ENCODE measurements at places on chromosomes 12 and 14. TPM values are rescaled to one million over a fixed set of nuclear protein-coding genes. Genes with fewer than 3 reads are reported as not detected.
A peak's percentile ranks its signal among the peaks of the same experiment; 100 is the strongest.

Gene IFNG-AS1
- 2.5 TPM for polyA plus RNA-seq

Gene SLC25A21
- not detected for polyA plus RNA-seq

Gene NFATC4
- not detected for polyA plus RNA-seq

Gene INHBC
- polyA plus RNA-seq: 0.21 TPM

DNA sequence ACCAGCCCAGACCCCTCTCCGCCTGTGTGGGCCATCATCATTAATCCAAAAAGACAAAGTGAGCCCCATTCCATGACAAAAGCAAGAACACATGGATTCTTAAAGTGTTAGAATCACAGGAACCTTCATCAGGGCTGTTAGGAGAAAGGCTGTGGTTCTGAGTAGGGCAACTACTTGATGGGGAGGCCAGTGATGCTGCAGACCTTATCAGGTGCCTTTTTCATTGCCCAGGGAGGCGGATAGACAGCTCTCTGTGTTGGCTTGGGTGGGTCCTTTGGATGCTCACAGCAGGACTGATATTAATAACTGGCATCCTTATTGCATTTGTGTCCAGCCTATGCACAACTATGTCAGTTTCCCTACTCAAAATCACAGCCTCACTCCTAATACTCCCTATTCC is 2.3 kb downstream of the HEBP1 start:
- DNase-seq: no peak

GRCh38 chr14:80587096-80587724 is 354.3 kb downstream of the CEP128 start:
- peak; percentile 68 for DNase-seq

Gene TAS2R9
- 0.22 TPM for polyA plus RNA-seq

- no peak for DNase-seq
Observed at GRCh38 chr14:91261115-91261514, 16.6 kb upstream of the GPR68 start.

DNA sequence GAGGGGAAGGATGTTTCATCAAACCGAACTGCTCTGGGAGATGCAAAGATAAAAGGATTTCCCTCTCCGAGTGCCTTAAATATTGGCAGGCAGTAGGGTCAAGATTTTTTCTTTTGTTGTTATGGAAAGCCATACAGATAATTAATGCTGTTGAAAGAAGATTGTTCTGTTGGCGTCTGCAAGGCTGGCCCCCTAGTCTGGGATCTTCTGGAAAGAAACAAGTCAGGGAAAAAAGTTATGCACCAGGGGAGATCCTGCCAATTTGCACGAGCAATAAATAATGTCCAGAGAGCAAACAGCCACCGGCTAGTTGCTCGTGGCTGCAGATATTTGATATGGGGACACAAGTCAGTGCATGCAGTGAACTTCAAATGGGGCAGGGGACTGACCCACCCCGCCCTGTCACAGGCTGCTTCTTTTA is 202.1 kb upstream of the MYL2 start:
- DNase-seq: no peak

DNA sequence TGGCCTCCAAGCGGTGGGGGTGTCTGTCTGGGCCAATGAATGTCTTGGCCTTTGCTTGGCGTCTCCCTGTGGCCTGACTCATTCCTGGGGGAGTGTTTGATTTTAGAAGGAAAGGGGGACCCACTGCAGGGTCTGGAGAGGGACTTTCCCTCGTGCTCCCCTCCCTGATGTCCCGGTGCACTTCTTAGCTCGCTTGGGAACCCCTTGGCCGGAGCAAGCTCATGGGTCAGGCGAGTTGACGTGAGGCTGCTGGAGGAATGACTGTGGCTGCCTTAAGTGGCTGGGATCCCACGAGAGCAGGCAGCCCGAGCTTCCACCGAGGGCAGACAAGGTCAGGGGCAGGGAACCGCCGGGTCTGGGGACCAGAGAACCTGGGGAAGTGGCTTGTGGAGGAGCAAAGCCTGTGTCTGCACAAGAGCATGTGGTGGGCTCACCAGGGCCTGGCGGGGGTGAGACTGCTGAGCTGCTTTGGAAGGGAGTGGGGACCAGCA is 218.4 kb upstream of the C14orf180 start:
- DNase-seq: no peak

- no peak for DNase-seq
Observed at GRCh38 chr12:116598311-116599284, 39.4 kb downstream of the MAP1LC3B2 start.

GRCh38 chr12:6277982-6278438 is 32.5 kb upstream of the PLEKHG6 start:
- peak; percentile 26 for DNase-seq

DNA sequence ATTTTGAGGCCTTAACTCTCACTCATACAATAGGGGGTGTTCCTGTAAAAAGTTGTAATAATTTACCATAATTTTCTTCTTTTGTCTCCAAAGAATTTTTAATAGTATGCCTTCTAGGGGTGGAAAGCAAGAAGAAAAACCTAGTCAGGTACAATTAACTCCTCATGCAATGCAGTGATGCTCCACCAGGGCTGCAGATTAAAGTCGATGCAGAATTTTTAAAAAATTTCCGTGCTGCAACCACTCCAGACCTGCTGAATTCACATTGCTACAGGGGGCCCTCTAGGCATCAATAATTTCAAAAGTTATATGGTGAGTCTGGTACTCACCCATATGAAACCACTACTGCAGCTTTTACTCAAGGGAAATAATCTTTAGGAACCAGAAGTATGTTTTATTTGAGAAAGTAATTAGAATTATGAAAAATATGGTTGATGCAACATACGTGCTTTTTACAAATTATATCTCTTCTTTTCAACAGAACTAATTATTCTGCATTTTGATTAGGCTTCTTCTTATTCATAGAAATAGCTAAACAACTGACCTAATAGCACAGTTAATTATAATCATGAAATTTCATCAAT is 353.2 kb downstream of the BCAT1 start:
- DNase-seq: no peak

- no peak for DNase-seq
Observed at GRCh38 chr12:26402648-26403047, 207.3 kb downstream of the SSPN start.

Gene PLA2G1B
- polyA plus RNA-seq: not detected

DNA sequence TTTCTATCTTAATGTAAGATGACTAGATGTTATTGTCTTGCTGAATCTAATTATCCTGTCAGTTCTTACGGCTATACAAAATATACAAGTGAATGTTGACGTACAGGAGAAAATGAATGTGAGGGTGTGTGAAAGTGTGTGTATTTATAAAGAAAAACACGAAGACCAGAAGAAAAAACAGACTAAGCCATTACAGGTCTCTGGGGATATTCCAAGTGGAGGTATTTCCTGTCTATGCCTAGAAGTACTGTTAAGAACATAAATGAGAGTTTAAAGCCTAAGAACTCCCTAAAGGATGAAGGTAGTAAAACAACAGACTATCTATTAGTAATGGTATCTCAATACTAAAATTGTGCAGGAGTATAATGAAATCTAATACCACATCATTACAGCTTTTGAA is 7.6 kb downstream of the MDM1 start:
- DNase-seq: no peak

DNA sequence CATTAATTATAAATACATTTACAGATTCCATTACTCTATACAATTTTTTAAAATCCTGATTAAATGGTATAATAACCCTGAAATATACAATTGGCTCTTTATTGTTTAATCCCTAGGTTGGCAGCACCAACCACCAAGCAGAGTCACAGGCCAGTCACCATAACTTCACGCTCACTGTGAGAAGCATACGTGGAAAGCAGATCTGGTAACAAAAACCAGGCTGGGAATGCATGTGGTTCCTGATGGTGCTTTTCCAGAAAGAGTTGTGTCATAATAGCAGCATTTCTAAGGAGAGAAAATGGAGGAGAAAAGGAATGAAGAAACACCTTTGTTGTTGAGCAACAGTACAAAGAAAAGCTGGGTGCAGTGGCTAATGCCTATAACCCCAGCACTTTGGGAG is 66.1 kb downstream of the SIX6 start:
- no peak for DNase-seq

GRCh38 chr14:100202712-100203111 is 36.2 kb upstream of the YY1 start:
- no peak for DNase-seq

- no peak for DNase-seq
Observed at GRCh38 chr14:74389980-74390379, 36.0 kb downstream of the SYNDIG1L start.

- no peak for DNase-seq
Observed at GRCh38 chr12:26434299-26435068, 239.1 kb downstream of the SSPN start.

- no peak for DNase-seq
Observed at GRCh38 chr14:20501346-20501745, 4.0 kb upstream of the RNASE10 start.

DNA sequence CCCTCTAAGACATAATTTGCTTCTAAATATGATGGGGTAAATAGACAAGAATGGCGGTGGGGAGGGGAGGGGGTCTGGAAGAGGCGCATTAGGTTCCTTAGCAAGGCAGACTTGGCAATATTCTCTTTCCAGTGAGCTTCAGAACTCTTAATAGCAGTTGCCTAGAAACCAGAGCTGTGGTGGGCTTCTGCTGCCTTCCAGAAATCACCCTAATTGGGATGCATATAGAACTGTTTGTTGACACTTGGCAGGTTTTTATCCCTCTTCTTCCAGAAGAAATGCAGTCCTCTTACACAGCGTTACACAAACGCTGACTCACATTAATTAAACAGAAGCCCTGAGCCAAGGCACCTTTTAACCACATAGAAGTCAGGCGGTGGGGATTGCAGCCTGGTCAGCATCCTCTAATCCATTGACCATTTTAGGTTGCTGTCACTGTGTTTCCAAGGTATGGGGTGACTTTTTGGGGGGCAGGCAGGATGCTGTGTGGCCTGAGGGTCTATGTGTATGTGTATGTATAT is 114.1 kb downstream of the CCDC60 start:
- DNase-seq: no peak

Gene IRAK3
- 0.90 TPM for polyA plus RNA-seq

DNA sequence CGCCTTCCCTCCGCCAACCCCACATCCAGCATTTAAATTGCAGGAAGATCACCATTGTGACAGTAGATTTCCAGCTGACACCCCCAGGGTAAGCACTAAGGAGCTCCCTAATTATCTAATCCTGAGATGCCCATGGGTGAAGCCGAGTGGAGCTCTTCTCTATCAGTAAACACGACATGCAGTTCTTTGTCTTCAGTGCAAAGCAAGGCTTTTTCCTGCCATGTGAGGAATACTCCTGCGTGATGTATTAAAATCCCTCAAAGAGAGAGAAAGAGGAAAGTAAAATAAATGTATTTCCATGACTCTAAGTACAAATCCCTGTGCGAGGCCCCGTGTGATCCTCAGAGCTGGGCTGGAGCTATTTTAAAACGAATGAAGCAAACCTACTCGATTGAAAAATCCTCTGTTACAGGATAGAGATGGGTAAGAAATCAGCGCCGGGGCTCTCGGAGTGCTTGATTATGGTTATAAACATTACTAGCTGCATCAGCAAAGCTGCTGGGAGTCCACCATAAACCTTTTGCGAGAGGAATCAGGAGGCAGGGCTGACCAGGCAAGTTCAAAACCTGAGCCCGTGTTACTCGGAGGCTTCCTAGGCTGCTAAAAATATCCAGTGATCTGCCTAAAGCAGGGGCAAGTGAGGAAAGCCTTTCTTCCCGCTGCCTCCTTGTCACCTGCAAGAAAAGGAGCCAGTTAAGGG is 61.5 kb downstream of the MAP1LC3B2 start:
- DNase-seq: no peak

GRCh38 chr12:76201316-76201715 is 116.8 kb upstream of the NAP1L1 start:
- DNase-seq: no peak

GRCh38 chr12:14802721-14803010 is 612 bp downstream of the WBP11 start:
- no peak for DNase-seq

Gene ITGB7
- 382 TPM for polyA plus RNA-seq

GRCh38 chr12:92735131-92735721 is 32.4 kb downstream of the PLEKHG7 start:
- DNase-seq: no peak

GRCh38 chr12:12722435-12723148 is 5.4 kb downstream of the CDKN1B start:
- DNase-seq: peak; percentile 45

Gene AQP6
- polyA plus RNA-seq: not detected

GRCh38 chr14:89955022-89955744 is 544 bp upstream of the TDP1 start:
- DNase-seq: no peak

DNA sequence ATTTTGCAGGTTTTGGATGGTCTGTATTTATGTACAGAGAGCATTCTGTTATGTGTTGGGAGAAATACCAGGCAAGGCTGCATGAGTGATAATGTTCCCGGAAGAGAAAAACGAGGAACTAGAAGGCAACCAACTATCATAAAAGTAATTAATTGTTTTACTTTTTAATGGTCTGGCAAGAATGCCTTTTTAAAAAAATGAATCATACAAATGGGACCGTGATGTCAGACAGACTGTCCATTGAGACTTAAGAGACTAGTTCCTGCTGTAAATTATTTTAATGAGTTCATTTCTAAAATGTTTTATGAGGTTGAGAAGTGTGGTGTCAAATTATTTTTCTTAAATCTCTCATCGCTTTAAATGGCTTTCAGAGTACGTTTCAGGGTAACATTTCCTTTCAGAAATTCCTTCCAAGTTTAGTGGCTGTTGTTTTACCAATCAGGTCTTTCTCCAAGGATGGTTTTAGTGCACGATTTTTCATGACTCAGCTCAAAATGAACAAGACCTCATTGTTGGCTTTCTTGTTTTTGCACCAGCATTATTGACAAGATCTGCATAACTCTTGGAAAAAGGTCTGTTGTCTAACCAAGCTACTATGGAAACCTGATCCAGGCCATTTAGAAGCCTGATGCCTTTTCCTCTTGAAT is 86.1 kb upstream of the ARHGAP5 start:
- DNase-seq: no peak

DNA sequence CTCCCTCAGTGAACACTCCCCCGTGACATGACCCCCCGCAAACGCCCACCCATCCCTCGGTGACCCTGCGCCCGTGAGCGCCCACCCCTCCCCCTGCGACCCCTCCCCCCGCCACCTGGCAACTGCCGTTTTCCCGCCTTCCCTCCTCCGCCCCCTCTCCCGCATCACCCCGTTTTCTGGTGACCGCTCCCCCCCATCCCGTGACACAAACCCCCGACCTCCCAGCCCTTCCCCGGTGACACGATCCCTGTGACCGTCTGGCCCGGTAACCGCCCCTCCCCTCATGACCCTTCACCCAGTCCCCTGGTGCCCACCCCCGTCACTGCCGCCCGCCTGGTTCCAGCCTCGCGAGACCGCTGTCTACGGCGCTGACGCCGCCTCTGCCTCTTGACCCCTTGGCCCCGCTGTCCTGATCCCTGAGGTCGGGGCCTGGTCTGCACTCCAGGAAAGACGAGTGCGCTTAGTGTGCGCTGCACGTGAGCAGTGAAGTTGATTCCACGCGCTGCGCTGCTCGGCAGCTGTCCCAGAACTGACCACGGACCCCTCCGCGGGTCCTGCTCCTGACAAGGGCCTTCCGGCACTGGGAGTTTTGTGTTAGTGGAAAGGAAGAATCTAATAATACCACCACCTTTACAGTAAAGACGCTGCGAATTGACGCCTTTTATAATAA is 59.4 kb downstream of the DDX51 start:
- peak; percentile 63 for DNase-seq

- no peak for DNase-seq
Observed at GRCh38 chr14:80485764-80486163, 274.5 kb upstream of the DIO2 start.

GRCh38 chr14:65926504-65926903 is 514.0 kb downstream of the FUT8 start:
- no peak for DNase-seq

GRCh38 chr12:122866379-122866778 is 29.5 kb downstream of the VPS37B start:
- DNase-seq: no peak

Measured in CD4-positive, CD25-positive, alpha-beta regulatory T cell (primary cell).